ENCODE measurements at places on chromosomes 6 and 20.

GRCh38 chr20:50111120-50111828 is 1.7 kb downstream of the UBE2V1 start:
- DNase-seq = no peak

- no peak for DNase-seq
Observed at GRCh38 chr6:137914530-137915193, 47.6 kb downstream of the TNFAIP3 start.

- DNase-seq = no peak
Observed at GRCh38 chr6:168858926-168859325, 394.7 kb downstream of the THBS2 start.

GRCh38 chr6:34531580-34532201 is 24.4 kb downstream of the SPDEF start:
- peak; percentile 27 for DNase-seq

DNA sequence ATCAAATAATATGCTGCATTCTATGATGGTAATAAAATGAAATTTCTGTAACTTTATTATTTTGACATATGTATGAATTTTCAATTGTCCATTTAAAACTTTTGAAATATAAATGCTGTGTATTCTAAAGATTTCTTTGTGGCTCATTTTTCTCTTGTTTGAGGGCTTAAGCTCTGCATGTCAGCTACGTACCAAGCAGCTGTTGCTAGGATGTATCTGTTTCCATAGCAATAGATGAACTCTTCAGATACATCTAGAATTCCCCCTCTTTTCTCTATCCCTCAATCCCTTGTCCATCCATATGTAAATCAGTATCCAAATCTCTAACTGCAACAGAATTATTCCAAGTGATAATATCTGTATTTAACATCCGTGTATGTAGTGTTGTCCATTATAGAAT is 76.5 kb upstream of the OPRM1 start:
- DNase-seq = no peak

GRCh38 chr6:41229721-41230120 is 1.6 kb downstream of the TREML4 start:
- DNase-seq = no peak

GRCh38 chr6:31453259-31453658 is 44.7 kb upstream of the MICB start:
- no peak for DNase-seq

DNA sequence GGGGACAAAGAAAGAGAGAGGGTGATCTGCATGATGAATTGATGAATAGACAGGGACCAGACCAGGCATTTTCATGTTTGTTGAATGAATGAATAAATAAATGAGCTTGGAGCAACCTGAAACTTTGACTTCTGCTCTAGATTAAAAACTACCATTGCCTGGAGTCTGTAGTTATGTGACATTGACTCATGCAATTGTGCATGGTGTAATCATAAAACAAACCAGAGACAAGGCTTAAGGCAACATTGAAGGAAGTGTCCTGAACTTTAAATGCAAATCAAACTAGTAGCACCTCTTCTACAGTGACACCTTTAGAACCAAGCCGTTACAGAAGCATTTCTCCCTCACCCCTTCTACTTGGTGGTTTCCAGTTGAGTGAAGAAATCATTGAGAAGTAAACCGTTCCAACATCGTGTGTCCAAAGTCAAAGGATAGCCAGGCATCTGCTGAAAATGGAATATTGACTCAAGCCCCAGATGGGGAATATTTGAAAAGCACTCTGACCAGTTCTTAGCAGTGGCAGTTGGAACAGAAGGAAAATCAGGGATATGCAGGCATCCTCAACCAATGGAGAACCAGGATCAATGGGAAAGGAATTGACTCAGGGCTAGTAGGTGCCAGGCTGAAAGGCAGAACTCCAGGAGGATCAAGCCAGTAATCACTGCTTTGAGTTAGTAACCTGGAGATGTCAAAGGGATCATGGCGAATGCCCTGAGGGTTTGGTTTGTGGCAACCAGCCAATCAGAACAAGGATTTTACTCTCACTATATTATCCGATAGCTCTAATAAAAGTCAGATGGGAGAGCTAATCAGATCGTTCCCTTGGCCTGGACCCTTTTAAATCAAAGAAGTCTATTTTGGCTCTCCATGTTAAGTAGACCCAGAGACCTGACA is 171.2 kb upstream of the TSHZ2 start:
- no peak for DNase-seq

DNA sequence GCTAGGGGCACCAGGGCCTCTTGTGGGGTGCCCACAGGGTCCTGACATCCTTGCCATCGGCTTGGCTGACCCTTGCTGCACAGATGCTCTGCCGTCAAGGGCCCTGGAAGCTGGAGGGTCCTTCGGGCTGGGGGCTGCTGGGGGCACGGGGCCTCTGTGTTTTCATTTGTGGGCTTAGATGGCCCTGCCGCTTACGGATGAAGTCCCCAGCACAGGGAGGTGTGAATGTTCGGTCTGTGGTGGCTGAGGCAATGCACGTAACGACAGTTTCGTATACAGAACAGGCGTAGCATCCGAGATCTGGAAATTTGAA is 14.5 kb downstream of the SS18L1 start:
- DNase-seq = no peak

DNA sequence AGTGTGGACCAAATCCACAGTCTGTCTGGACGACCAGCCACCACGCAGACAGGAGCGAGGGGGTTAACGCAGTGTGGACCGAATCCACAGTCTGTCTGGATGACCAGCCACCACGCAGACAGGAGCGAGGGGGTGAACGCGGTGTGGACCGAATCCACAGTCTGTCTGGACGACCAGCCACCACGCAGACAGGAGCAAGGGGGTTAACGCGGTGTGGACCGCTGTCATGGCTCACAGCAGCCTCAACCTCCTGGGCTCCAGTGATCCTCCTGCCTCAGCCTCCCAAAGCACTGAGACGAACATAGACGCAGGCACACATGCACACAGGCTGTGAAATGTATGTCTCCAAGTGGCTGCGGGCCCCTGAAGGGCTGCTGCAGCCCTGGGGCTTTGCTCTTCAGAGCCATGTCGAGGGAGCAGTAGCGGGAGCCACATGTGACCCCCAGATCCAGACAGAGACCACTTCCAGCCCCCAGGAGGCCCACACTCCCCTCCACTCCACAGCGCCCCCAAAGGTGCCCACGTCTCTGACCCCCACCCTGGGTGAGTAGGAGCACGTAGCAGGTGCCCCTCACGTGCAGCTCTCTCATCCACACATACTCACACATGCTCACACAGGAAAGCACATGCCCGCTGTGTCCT is 98.1 kb downstream of the YTHDF1 start:
- DNase-seq = no peak

DNA sequence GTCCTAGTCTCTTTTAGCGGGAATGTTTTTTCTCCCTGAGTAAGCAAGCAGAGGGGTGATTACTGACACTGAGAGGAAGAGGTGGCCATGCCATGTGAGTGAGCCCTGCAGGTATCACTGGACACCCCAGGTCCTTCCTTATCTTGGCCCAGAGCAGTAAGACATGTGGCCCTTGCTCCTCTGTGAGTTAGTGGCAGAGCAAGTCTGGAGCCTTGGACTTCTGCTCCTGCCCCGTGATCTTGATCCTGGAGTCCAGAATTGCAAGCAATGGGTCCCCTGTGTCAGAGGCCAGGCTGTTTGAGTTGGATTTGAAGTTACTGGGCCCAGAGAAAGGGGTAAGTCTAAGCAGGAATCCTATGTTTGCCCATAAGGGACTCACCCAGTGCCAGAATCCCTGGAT is 92.1 kb upstream of the EMILIN3 start:
- DNase-seq = no peak

- DNase-seq = no peak
Observed at GRCh38 chr6:129643176-129643575, 66.8 kb downstream of the ARHGAP18 start.

GRCh38 chr6:131754088-131754487 is 43.3 kb upstream of the CTAGE9 start:
- DNase-seq = no peak

DNA sequence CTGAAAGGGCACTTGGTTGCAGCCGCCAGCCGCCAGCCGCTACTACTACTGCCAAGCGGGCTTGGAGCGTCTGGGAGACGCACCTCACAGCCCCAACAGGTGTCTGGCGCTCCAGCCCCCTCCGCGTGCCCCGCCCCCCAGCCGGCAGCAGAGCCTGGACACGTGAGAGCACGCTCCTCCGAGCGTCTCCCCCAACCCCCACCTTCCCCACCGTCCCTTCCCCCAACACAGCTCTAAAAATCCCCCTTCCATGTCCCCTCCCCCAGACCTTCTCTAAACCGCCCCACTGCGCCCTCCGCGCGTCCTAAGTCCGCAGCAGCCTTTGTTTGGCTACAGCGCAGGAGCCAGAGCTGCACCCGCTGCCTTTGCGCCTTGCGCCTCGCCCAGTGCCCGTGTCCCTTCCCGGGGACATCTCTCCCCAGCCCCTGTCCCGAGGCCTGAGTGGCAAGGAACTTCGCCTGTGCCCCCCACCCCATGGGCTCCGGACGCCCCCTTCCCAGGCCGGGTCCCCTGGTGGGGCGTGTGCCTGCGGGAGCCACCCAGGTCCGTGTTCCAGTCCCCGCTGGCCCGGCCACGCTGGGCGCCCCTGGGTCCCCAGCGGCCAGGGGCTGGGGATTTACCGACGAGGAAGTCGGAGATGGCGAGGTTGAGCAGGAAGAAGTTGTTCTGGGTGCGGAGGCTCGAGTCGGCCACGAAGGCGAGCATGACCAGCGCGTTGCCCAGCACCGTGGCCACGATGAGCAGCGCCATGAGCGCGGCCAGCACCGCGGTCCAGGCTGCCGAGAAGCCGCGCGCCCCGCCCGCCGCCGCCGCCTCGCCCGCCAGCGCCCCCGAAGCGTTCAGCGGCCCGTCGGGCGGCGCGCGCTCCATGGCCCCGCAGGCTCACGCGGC is 732 bp downstream of the HRH3 start:
- no peak for DNase-seq

DNA sequence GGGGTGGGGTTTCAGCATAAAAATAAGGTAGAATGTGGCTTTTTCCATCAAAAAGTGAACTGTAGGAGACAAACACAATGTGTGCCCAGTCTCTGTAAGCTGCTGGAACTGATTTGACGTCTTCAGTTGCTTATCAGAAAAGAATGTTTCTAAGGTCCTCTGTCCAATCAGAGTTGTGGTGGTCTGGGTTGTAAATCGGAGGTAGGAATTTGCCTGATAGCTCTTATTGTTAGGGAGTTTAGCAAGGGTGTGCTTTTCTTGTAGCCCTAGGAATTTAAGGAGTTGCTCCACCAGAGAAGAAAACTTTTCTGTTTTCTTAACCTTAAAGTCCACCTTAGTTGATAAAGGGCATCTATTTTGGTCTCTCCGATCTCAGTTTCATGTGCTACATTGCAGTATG is 10.4 kb upstream of the SSTR4 start:
- DNase-seq = no peak

- no peak for DNase-seq
Observed at GRCh38 chr20:39605908-39606307, 643.8 kb downstream of the DHX35 start.

GRCh38 chr6:27642744-27643456 is 170.0 kb upstream of the ZNF184 start:
- DNase-seq = no peak

- no peak for DNase-seq
Observed at GRCh38 chr20:36862857-36863668, 12.9 kb upstream of the TLDC2 start.

DNA sequence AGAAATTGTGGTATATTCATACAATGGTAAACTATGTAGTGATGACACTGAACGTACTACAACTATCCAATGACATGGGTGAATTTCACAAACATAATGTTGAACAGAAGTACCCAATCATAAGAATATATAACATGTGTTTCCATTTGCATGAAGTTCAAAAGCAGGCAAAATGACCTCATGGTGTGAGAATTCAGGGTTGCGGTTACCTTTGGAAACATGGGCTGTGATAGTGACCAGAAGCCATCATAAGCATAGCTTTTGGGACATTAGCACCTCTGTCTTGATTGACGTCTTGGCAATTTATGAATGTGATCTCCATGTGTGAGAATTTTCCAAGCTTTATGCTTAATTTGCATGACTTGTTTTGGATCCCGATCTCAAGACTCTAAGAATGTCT is 500.1 kb upstream of the JAG1 start:
- no peak for DNase-seq

- peak; percentile 50 for DNase-seq
Observed at GRCh38 chr20:53413186-53413631, 180.4 kb downstream of the ZNF217 start.

- no peak for DNase-seq
Observed at GRCh38 chr6:117352466-117353081, 73.2 kb downstream of the ROS1 start.

GRCh38 chr6:6971369-6971768 is 136.4 kb upstream of the RREB1 start:
- DNase-seq = no peak

DNA sequence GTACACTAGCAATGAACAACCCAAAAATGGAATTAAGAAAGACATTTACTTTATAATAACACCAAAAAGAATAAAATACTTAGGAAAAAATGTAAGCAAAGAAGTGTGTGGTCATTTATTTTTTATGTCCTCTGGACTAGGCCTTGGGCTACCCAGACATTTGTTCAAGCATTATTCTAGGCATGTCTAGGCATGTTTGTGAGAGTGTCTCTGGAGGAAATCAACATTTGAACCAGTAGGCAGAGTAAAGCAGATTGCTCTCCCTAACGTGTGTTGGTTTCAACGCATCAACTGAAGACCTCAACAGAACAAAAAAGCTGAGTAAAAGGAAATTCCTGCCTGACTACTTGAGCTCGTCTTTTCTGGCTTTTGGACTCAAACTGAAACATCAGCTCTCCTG is 84.5 kb downstream of the ANKEF1 start:
- no peak for DNase-seq

GRCh38 chr6:112016320-112016719 is 37.6 kb upstream of the CCN6 start:
- DNase-seq = no peak

DNA sequence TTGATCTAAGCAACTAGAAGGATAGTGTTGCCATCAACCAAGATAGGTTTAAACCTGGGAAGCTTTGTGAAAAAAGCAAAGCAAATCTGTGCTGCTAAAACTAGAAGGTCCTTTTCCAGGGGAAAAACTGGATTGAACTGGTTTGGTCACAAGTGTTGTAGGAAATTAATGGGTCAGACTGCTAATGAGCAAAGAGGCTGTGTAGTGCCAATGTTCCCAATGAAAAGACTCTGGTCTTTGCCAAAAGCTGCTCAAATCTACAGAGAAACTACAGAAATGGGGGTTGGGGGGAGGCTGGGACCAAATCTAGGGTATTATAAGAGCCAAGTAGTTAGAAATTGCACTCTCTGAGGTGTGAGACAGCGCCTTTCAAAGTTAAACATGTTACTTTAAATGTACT is 85.0 kb downstream of the PLCG1 start:
- no peak for DNase-seq

- peak; percentile 68 for DNase-seq
Observed at GRCh38 chr6:4008324-4009047, 70.5 kb downstream of the FAM217A start.

GRCh38 chr6:13427801-13428582 is 59.4 kb downstream of the GFOD1 start:
- DNase-seq = peak; percentile 76

DNA sequence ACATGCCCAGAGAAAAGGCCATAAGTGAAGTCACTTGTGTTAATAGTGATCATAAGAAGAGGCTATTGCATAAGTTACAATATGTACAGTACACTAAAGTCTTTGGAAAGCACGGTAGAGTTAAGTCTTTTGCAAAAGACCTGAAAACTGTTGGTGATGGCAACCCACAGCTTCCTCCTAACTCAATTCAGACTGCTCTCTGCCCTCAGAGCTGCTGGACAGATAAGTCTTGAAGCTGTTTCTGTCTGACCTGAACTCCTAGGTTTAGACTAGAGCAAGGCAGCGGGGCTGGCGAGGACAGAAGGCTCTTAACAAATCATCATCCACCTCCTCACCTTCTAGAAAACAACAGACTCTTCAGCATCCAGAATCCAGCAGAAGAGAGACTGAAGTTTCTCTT is 125.4 kb downstream of the CD24 start:
- no peak for DNase-seq

Measured in CD4-positive, alpha-beta T cell treated with Interleukin-12 subunit alpha and Interleukin-12 subunit beta, for 1 hour (primary cell).